Activated CD8-positive, alpha-beta memory T cell treated with anti-CD3 and anti-CD28 coated beads for 4 hours (primary cell): ENCODE measurements at places on chromosomes 2 and 18.

GRCh38 chr18:54205959-54206358, 18.5 kb downstream of the MBD2 start:
- DNase-seq, result no peak

DNA sequence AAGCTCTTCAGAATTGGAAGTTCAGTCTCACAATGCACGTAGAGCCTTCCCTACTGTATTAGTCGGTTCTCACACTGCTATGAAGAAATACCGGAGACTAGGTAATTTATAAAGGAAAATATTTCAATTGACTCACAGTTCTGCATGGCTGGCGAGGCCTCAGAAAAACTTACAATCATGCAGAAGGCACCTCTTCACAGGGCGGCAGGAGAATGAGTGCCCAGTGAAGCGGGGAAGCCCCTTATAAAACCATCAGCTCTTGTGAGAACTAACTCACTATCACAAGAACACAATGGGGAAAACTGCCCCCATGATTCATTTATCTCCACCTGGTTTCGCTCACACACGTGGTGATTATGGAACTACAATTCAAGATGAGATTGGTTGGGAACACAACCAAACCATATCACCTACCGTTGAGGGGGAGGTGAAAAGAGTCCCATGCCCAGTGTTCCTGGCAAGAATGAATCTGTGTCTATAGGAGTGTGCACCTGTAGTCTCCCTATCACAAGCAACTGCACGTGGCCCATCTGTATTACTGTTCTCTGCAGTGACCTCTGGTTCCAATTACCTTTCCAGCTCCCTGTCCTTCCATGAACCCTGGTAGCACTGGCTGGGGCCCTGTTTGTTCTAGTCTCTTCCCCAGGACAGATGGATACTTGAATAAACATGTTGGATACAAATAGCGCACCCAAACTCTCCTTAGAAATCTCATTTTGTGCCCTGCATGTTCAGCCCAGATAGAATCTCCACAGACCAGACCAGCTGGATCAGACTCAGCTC, 44.4 kb upstream of the ATL2 start:
- DNase-seq, result no peak

GRCh38 chr18:28690836-28691495, 514.0 kb upstream of the CDH2 start:
- no peak for DNase-seq

- DNase-seq, result no peak
Measured at GRCh38 chr2:70887550-70888246, 48.0 kb upstream of the ATP6V1B1 start.

- no peak for DNase-seq
Measured at GRCh38 chr2:141362311-141362710, 768.5 kb downstream of the LRP1B start.

DNA sequence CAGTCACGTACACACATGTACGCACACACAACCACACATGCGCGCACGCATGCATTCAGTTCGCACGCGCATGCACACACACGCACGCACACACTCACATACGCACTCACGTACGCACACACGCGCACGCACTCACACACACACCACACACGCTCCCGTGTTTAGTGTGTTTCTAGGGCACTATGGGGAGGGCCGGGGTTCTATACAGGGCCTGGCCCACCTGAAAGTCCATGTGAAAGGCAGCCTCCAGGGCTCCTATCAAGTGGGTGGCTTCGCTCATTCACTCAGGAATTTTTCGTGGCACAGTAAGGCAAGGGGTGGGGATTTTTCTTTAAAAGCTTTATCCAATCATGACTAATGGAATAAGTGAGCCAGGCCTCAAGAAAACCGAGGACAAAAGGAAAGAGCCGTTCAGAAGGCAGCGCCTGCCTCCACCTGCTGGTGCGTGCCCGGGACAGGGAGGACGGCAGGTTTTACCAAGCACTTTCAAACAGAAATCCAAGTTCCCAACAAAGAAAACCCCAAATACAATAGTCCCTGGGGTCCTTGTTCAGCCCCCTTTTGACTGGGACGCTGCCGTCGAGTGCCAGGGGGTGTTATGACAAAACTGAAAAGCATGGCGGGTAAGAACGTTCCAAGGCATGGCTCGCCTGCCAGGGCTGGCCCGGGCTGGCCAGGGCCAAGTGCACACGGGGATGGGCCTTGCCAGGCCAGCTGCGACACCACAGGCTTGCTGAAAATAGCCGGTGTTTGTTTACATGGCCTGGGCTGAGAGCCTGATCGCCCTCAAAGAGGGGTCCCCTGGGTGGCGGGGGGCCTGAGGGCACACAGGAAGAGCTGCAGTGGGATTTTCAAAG, 110.0 kb downstream of the HDAC4 start:
- DNase-seq, result no peak

- no peak for DNase-seq
Measured at GRCh38 chr2:222433332-222434173, 9.2 kb downstream of the SGPP2 start.

DNA sequence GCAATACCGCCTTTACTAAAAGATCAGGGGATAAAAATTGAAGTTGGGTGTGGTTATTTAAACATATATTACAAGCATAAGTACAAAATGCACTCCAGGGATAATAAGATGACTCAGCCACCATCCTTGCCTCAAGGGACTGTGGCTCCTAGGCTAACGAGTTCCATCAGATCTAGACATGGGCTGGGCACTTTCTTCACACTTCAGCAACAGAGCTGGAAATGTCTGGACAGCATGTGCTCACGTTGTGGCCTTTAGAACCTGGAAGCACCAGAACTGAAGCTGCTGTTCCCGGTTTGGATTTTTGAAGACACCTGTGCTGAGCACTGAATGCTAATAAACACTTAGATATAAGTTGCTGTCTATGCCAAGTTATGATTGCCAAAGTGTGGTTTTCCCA, 384.2 kb upstream of the SALL3 start:
- no peak for DNase-seq

DNA sequence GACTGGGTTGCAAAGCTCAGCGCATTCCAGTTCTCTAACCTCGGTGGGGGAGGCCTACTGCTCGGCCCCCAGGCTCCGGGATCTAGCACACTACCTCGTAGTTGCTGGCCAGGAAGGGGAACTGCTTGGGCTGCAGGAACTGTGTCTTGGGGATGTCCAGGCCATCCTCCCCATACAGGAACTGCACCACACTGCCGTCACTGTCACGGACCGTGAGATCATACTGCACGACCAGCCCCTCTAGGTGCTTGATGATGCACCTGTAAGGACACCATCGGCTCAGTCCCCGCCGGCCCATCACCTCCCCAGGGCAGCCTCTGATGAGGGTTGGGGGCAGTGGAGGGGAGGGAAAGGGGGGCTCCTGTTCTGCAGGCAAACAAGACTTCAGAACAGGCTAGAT, 61.6 kb downstream of the POLR1A start:
- no peak for DNase-seq

- no peak for DNase-seq
Measured at GRCh38 chr18:4237664-4238041, 217.5 kb downstream of the DLGAP1 start.

- DNase-seq, result no peak
Measured at GRCh38 chr2:113135317-113135716, 7.9 kb downstream of the IL1RN start.

GRCh38 chr18:55073834-55074233, 114.6 kb upstream of the CCDC68 start:
- no peak for DNase-seq

- no peak for DNase-seq
Measured at GRCh38 chr18:69265656-69266055, 135.0 kb upstream of the DOK6 start.

DNA sequence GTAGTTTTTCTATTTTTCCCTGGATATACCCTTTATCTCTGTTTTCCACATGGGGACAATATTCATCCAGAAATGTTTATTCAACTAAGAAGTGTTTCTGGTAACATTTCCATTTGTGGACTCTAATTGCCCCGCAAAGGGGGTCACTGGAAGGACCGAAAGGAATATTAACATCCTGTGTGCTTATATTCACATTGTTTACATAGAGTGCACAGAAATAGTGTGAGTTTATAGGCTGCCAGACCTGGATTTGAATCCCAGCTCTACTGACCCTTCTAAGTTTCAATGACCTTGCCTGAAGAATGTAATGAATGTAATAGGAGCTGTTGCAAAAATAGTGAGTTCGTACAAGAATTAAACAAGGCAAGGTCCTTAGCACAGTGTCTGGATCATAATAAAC, 152.9 kb upstream of the NCKAP5 start:
- DNase-seq, result no peak

DNA sequence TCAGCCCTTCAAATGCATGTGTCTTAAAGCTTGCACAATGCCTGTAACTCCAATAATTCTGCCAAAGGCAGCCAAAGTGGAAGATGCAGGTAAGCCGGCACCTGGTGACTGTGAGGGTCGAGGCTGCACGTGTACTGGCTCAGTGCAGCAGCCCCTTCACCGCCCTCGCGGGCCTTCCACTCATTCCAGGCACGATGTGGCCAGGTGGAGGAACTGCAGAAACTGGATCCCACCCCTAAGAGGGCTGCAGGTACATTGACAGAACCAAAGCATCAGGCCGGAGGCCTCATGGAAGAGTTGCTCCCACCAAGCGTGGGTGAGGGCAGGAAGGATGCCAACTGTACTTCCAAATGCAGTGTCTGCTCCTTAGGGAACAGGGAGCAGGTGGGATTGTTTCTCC, 253.4 kb downstream of the HDAC4 start:
- no peak for DNase-seq

GRCh38 chr2:104026725-104027124, 827.2 kb upstream of the POU3F3 start:
- no peak for DNase-seq

- no peak for DNase-seq
Measured at GRCh38 chr2:228728961-228729360, 542.1 kb downstream of the PID1 start.

GRCh38 chr18:3914109-3914508, 464.1 kb downstream of the TGIF1 start:
- DNase-seq, result no peak

DNA sequence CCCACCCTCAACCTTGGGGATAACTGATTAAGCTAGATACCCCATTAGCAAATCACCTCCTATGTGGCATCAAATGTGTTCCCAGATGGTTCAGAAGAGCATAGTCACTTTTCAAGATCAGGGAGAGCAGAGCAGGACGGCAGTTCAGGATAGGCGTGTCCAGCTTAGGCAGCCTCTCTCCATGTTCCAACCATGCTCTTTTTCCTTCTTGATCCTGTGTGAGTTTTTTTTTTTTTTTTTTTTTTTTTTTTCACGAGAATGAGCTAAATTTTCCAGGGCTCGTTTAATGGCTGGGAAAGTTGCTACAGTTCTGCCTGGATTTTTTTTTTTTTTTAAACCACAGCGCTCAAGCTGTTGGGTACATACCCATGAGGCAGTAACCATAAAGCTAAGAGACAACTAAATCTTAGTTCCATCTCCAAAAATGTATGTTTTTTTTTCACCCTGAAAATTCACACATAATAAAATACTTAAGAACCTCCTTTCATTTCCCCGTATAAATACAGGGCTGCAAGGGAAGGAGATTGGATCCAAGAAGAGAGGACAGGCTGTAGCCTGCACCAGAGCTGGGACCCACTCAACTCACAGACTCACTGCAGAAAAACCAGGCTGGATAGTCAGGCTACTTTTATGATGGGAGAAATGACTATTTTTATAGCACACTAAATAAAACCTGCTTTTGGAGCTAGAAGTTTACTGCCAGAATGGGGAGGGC, 244.3 kb downstream of the SETBP1 start:
- no peak for DNase-seq

DNA sequence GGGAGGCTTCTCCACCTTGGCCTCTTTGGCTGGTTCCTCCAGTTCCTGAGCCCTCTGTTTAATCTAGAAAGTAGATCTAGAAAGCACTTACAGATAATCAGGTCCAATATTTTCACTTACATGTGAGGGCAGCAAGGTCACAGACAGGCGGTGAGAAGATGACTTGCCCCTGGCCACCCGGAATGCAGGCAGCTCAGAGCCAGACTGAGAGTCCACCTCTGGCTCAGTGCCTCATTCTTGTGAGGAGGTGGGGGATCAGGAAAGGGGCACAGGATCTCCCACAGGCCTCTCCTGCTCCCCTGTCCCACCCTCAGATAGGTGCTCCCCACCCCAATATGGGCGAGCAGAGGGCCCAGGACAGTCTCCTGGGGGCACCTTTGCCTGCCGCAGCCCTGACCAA, 5.8 kb downstream of the WNT6 start:
- no peak for DNase-seq

DNA sequence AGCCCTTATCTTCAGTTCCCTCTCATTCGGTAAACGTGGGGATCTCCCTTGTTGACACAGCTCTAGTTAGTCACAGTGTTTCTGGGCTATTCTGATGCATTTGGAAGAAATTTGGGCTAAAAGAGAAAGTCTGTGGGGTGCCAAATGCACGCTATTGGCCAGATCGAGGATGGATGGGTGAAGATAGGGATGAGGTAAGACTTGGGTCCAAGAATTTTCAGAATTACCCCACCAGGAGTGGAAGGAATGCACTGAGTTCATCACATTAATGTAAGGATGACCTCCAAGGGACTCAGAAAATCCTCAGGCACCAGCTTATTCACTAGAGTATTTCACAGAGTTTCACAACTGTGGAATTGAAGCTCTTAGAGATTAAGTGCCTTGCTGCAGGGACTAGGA, 49.3 kb downstream of the NRP2 start:
- no peak for DNase-seq

DNA sequence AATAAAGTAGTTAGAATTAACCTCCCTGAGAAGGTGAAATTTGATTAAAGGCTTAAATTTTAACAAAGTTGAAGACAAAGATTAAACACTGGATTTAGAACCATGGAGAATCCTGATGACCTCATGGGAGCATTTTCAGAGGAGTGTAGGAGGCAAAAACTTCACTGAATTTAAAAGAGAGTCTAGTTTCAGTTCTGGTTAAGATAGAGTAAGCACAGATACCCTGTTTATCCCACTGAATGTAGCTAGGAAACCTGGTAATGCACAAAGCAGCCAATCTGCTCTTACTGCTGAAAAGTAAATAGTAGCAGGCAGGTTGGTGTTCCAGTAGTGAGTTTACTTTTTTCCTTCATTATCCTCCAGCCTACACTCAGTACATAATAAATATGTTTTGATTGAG, 654.9 kb upstream of the SYT4 start:
- no peak for DNase-seq

GRCh38 chr2:96970248-96970875, 16.0 kb downstream of the FAM178B start:
- DNase-seq, result no peak

DNA sequence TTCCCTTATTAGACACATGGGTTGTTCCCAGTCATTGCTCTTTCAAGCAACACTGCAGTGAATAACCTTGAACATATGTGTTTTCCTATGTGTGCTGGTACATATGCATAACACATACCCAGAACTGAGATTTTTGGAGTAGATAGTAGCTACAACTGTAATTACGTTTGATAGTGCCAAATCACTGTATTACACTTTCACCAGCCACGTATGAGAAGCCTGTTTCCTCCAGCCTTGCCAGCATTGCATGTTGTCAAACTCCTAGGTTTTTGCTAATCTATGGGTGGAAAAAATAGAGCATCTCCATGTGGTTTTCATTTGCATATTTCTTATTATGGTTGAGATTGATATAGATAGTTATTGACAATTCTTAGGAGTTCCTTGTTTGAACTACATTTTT, 56.5 kb upstream of the ACSL3 start:
- DNase-seq, result no peak
